ENCODE measurements at places on chromosomes 13 and 19.
A peak's percentile ranks its signal among the peaks of the same experiment; 100 is the strongest.

DNA sequence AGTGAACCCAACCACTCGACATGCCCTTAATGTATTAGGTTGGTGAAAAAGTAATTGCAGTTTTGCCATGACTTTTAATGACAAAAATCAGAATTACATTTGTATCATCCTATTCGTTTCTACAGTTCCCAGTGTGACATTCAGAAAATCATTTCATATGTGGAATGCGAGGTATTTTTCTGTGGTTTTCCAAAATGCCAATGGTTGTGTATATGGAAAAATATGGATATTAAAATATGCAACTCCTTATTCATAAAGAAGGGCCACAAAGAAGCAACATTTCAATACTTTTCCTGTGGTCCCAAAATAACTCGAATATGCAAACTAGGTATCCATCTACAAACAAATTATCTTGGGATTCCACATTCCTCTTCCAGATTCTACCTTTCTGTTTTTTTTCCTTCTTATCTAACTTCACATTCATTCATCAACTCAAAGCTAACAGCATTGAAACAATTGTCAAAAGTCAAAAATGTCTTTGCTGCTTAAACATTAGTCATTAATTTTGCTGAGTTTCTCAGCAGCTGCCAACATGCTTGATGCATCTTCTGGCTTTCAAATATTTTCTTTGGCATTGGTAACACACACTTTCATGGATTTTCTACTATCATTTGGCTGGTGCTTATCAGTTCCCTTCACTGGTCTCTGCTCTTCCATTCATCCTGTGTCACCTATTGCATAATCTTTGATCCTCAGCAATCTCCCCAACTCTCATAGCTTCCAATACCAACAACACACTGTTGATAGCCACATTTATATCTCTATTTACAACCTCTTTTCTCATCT is 1445.4 kb downstream of the EFNB2 start:
- DNase-seq, result no peak

GRCh38 chr13:50386541-50387050 is 371.4 kb downstream of the KCNRG start:
- DNase-seq, result no peak

DNA sequence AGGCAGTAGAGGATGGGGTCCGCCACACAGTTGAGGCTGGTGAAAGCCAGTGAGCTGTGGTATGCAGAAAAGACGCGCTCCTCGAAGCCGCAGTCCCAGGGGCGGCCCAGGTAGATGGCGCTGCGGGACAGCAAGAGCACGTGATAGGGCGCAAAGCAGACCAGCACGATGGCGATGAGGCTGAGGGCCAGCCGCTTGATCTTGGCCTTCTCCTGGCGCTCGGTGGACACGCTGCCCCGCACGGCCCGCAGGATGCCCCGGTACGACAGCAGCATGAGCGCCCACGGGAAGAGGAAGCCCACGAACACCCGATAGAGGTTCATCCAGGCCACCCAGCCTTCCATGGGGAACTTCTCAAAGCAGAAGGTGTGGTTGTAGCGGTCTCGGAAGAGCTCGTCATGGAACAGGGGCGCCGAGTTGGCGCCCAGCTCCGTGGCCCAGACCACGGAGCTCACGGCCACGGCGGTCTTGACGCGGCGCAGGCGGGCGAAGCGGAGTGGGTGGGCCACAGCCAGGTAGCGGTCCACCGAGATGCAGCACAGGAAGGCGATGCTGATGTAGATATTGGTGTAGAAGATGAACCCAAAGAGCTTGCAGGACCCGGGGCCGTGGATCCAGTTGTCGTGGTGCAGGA is 6.5 kb upstream of the OPA3 start:
- no peak for DNase-seq

GRCh38 chr13:97873398-97873797 is 80.1 kb upstream of the IPO5 start:
- DNase-seq, result no peak

GRCh38 chr13:73136776-73137175 is 78.0 kb downstream of the KLF5 start:
- no peak for DNase-seq

GRCh38 chr13:41465241-41465847 is 8.0 kb downstream of the RGCC start:
- no peak for DNase-seq

- no peak for DNase-seq
Observed at GRCh38 chr13:59534806-59535205, 628.9 kb downstream of the DIAPH3 start.

- no peak for DNase-seq
Observed at GRCh38 chr13:53180684-53181083, 152.1 kb downstream of the OLFM4 start.

DNA sequence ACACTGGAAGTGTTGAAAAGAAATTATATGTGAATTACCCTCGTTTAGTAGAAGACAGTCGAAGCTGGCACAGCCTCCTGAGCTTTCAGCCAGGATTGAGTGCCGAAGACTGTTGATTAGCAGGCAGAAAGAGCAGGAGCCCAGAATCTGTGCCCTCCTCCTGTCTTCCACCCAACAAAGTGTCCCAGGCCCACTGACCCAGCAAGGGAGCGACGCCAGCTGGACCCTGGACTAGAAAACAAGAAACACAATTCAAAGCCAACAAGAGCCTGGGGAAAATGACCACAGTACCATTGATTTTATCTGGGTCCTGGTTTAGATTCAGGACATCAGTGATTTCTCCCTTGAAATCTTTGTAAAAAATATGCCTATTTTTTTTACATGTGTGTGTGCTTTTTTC is 120.7 kb downstream of the RXFP2 start:
- DNase-seq, result no peak

GRCh38 chr19:805600-806550 is 8.6 kb downstream of the PTBP1 start:
- DNase-seq, result peak; percentile 54

- DNase-seq, result no peak
Observed at GRCh38 chr13:46522748-46523030, 30.3 kb upstream of the LRCH1 start.

GRCh38 chr13:75258159-75258782 is 223.7 kb downstream of the TBC1D4 start:
- DNase-seq, result no peak

GRCh38 chr19:12885749-12886650 is 1.0 kb downstream of the KLF1 start:
- DNase-seq, result no peak

- DNase-seq, result no peak
Observed at GRCh38 chr19:33740811-33741396, 55.8 kb upstream of the KCTD15 start.

GRCh38 chr19:46056536-46056935 is 15.7 kb upstream of the IGFL4 start:
- DNase-seq, result no peak

DNA sequence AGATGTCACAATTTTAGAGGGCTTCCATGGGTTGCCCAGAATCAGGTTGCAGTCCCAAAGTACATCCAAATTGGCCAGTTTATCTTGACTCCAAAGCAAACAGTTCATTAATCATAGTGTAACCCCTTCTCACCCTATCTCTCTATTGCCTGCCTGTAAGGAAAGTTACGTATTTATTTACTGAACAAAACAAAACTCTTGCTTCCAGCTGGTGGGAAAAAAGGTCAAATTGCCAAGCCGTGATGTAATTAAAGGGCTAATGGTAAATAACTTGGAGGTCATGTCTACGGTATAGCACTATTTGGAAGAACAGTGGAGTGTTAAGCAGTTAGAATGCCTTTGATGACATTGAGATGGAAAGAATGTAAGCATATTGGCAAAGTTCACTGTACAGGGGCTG is 214.0 kb downstream of the DLEU7 start:
- no peak for DNase-seq

DNA sequence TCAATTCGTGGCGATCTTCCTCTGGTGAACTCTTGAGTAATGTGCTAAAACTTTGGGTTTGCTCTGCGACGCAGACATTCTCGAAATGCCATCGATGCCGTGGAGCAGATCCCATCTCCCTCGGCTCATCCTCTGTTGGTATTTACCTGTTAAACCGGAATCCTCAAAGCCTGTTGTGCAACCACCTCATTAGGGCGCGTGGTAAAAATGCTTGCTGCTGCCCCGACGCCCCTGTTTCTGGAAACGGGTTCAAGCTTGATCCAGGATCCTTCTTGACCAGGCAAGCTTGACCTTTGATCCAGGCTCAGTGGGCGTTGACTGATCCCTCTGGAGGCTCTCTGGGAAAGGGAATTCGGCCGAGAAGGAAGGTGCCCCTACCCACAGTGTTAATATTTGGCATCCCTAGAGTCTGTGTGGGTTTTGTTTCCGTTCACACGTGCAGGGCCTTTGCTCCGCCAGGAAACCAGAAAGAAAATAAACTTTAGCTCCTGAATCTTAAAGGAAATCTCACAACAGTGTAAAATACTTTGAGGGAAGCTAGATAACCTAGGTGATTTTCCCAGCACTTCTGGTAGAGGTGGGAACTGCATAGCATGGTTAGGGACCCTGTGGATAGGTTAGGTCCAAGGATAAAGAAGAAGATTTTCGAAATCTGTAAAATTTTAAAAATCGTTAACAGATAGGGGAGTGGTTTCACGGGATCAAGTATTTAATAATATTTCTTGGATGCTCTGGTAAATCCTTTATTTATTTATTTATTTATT is 1.1 kb downstream of the LSM14A start:
- peak; percentile 63 for DNase-seq

DNA sequence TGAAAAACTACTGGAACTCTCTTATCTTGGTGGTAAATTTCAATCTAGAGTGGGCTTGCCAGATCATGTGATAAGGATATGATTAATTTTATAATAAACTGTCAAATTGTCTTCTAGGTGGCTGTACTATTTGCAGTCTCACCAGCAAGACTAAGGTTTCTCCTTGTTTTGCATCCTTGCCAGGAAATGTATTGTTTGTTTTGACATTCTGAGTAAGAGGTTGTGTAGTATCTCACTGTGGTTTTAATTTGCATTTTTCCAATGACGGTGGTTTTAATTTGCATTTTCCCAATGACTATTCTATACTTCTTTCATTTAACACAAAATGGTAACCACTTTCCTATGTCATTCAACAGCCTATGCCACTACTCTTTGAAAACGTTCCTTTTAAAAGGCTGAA is 2.0 kb downstream of the CAB39L start:
- no peak for DNase-seq

- no peak for DNase-seq
Observed at GRCh38 chr13:107842562-107843180, 372.7 kb downstream of the LIG4 start.

GRCh38 chr13:110436276-110436675 is 125.2 kb downstream of the RAB20 start:
- DNase-seq, result no peak

- DNase-seq, result no peak
Observed at GRCh38 chr13:25302121-25302520, 696 bp downstream of the NUP58 start.

GRCh38 chr19:10363789-10364281 is 16.5 kb downstream of the TYK2 start:
- DNase-seq, result no peak

GRCh38 chr13:48542581-48543341 is 9.9 kb upstream of the RCBTB2 start:
- peak; percentile 66 for DNase-seq

GRCh38 chr19:36987091-36987490 is 71.0 kb downstream of the ZNF568 start:
- no peak for DNase-seq

GRCh38 chr19:4278419-4279266 is at the start of gene SHD:
Gene SHD, plus strand, starts transcription at chr19:4279266. Its CDS starts 798 bp downstream, at chr19:4280064.
- no peak for DNase-seq

GRCh38 chr19:28309070-28309469 is 903.9 kb downstream of the UQCRFS1 start:
- no peak for DNase-seq

- no peak for DNase-seq
Observed at GRCh38 chr19:1089891-1090290, 5.3 kb downstream of the POLR2E start.

GRCh38 chr13:43324129-43324528 is 300.7 kb downstream of the DNAJC15 start:
- DNase-seq, result no peak

DNA sequence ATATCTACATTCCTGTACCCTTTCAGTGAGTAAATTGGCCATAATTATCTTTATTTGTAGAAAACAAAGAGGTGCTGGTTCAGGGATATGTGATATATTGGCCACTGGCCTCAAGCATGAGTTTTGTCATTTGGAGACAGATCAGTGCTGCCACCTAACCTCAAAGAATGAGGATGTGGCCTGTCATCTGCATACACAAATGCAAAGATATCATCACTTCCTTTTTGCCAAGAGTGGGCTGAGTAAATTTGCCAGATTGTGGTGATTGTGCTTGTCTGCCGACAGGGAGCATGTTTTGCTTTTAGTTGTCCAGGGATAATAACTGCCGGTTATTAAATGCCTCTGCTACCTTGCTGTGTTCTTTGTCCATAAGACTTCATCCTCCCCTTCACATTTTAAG is 44.2 kb downstream of the WASF3 start:
- no peak for DNase-seq

GRCh38 chr13:27088619-27089018 is 83.0 kb downstream of the USP12 start:
- DNase-seq, result no peak

DNA sequence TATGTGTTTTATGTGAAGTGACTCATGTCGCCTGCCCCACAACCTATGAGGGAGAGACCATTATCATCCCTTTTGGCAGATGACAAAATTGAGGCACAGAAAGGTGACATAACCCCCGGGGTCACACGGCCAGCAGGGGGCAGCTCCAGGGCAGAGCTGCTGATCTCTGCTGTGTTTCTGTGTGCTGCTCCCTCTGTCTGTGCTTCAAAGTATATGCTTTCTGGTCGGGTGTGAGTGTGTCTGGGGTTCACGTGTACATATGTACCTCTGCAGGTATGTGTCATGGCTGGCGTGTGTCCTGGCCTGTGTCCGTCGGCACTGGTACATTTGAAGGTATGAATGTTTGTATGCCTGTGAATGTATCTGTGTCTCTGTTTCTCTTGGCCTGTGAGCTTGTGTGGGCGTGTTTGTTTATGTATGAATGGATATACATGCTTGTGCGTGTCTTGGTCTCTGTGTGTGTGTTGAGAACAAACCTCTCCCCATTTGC is 7.1 kb downstream of the LIPE start:
- no peak for DNase-seq

DNA sequence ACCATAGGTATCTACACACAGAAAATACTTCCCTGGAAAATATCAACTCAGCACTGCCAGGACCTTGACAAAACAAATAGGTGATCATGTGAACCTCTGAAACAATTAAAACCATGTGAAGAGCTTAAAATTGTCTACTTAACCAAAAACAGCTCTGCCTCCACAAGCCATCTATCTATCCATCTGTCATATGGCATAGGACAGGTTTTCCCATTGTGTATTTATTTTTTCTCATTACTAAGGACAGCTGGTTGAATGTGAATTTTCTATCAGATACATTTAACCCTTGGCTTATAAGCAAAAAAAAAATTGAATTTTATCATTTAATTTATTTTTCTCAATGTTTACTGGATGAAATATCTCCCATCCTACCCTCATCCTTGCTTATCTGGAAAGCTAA is 279.5 kb downstream of the PCDH9 start:
- no peak for DNase-seq

DNA sequence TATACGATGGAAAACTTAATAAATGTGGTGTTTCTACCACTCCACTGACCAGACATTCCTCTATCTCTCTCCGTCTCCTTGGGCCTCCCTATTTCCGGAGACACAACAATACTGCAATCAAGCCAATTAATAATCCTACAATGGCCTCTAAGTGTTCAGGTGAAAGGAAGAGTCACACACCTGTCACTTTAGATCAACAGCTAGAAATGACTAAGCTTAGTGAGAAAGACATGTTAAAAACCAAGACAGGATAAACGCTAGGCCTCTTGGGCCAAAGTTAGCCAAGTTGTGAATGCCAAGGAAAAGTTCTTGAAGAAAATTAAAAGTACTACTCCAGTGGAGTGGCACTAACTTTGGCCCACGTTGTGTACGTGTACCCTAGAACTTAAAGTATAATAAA is 22.5 kb downstream of the ZDHHC20 start:
- no peak for DNase-seq
